ENCODE measurements at places on chromosomes 5 and 9.

DNA sequence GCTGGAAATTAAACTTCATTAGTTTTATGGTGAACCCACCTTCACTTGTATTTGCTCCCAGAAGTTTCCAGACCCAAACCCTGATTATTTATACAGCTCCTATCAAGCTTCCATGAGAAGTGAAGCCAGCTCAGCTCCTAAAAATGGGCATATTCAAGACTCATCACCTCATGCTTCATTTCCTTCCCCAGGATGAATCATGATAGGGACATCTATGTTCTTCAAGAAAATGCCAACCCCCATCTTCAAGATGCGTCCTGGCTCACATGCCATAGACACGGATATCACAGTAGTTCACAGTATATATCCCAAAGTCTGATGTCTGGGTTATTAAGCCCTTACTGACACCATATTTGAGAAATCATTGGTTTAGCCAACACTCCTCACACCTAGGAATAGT is 217.6 kb downstream of the NPR3 start:
- no peak for DNase-seq

GRCh38 chr9:38015266-38015665 is 53.8 kb downstream of the SHB start:
- DNase-seq, result no peak

- no peak for DNase-seq
Measured at GRCh38 chr5:161431963-161432362, 114.6 kb downstream of the GABRB2 start.

GRCh38 chr5:80479713-80480112 is 8.2 kb upstream of the FAM151B start:
- no peak for DNase-seq

- DNase-seq, result no peak
Measured at GRCh38 chr5:75965292-75965691, 117.9 kb upstream of the SV2C start.

- DNase-seq, result no peak
Measured at GRCh38 chr5:42656651-42657015, 100.0 kb upstream of the CCDC152 start.

GRCh38 chr5:136901-137300 is 44.9 kb downstream of the PLEKHG4B start:
- DNase-seq, result no peak

- DNase-seq, result no peak
Measured at GRCh38 chr9:90851444-90851843, 49.8 kb downstream of the SYK start.

DNA sequence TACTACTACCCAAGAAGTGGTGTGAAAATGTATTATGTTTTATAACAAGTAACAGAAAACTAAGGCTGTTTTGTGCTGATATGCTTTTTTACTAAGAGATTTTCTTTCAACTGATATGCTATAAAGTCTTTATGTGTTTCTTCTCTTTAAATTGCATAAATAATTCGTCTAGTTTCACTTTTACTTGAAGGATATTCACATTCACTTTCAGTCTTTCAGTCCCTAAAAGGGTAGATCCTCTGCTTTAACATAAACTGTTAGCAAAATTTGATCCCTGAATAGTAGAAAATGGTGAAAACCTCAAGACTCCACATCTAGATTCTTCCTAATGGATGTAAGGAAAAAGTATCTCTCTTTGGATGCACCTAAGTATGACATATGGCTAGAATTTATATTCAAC is 69.0 kb upstream of the FST start:
- no peak for DNase-seq

DNA sequence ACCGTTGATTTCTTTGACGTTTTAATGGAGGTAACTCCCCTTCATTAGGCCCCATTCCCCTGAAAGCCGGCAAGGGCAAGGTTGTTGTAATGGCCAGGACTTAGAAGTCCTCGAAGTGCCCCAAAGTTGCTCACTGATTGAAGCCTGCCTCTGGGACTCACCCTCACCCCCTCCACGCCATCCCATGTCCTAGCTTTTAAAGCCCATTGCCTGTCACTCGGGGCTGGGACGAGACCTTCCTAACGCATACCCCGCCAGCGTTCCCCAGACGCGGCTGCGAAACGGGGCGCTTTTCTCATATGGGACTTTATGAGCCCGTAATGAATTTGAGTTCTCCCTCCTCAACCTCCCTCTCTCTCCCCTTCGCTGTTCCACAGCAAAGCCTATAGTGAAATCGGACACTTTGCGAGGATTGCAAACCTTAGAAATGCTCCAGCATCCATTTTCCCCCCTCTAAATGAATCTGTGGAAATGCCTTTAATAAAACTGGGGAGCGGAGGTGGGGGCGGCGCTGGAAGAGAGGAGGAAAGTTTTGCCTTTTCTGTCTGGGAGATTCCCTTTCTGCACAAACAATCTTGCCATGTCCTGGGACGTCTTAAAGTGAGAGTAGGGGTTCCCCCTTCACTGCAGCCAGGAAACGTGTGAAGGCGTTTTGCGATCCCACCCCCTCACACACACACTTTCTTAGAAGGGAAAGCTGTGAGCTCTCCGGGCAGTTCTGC is 1.5 kb downstream of the PAPPA start:
- no peak for DNase-seq

GRCh38 chr5:136529081-136529480 is 163.7 kb upstream of the TRPC7 start:
- no peak for DNase-seq

DNA sequence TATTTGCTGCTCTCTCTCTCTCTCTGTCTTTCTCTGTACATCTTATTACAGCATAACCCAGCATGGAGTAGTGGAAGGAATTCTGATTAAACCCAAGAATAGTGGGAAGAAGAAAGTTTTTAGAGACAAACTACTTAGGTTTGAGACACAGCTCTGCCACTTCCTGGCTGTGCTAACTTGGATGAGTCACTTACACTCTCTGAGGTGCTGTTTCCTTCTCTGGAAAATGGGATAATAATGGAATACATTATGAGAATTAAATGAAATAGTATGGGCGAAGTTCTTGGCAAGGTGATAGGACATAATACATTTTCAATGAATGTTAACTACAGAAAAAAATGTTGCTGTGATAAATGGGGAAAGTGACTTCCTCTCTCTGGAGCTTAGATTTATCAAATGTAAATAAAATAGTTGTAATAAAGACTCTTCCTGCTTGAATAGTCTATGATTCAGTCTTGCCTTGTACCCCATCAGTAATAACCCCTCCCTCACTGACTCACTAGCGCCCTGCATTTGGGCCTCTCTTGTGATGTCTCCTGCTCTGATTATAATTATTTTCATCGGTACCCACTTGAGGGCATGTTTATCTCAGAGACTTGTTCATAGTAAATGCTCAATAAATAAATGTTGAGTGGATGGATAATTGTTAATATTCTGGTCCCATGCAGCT is 27.6 kb downstream of the KIF4B start:
- no peak for DNase-seq

GRCh38 chr9:29730163-29730562 is 2156.9 kb upstream of the C9orf72 start:
- DNase-seq, result no peak

DNA sequence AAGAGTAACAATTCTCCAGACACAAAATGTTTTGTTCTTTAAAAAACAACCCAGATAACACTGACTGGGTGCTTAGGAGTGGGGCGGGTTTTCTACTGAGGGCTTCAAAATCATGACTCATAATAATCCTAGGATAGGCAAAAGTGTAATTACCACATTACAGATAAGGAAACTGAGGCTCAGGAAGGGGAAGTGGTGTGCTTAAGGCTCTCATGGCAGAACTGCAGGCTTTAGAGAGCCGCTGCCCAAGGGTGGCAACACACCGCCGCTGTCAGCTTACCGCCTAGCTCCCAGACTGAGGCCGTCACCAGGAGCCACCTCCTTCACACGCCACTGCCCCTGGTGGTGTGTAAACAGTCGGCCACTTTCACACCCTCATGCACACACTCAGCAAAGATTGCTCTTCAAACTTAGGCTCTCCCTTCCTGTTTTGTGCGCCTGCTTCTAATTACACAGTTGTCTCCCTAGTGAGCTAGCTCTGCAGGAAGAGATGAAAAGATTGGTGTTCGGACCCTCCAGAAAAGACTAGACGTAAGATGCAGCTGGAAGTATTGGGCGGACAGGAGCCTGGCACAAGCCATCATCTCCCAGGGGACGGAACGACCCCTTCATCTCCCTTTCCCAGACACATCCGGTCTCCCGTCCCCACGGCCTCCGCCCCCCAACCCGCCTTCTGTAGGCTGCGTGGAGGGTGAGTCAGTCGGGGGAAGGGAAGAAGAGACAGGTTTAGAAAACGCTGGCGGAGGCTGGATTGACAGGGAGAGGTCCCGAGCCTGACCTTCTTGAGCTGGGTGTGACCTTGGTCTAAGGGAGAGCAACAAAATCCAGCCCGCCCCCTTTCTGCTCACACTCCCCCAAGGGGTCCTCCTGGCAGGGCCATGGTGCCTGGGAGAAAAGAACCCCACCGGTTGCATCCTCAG is 162.7 kb downstream of the SYK start:
- no peak for DNase-seq

DNA sequence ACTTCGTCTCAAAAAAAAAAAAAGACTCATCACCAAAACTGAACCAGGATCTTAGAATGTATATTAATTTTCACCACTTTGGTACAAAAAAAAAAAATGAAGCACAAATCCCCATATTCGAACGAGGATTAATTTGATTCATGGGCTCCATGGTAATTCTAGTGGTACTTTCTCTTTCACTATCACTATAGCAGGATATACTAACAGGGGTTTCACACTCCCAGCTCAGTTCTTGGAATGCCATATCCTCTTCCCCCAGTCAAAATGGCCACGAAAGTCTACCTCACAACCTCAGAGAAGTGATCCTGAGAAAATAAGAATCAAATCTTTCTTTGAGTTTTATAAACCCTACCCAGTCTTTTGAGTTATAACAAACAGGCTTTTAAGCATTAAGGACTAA is 235.7 kb downstream of the FBXL17 start:
- no peak for DNase-seq

GRCh38 chr5:3911773-3912172 is 316.1 kb downstream of the IRX1 start:
- no peak for DNase-seq

GRCh38 chr9:72977670-72978069 is 24.8 kb upstream of the ALDH1A1 start:
- no peak for DNase-seq

DNA sequence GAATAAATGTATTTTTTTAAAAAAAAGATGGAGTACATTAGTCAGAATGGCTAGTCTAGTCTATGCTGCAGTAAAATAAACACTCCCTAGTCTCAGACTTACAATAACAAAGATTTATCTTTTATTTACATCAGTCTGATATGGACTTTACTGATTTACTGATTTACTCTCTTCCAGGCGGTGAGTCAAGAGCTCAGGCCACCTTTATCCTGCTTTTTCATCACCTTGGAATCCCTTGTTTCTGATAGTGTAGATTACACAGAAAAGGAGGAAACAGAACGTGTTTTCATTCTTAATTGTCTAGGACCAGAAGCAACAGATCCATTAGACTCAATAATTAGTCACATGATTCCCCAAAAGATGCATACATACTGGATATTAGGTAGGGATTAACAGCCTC is 290.1 kb upstream of the TRPC7 start:
- no peak for DNase-seq

GRCh38 chr5:141564216-141564692 is 54.5 kb downstream of the DIAPH1 start:
- peak; percentile 55 for DNase-seq

- no peak for DNase-seq
Measured at GRCh38 chr5:161263191-161263590, 283.3 kb downstream of the GABRB2 start.

DNA sequence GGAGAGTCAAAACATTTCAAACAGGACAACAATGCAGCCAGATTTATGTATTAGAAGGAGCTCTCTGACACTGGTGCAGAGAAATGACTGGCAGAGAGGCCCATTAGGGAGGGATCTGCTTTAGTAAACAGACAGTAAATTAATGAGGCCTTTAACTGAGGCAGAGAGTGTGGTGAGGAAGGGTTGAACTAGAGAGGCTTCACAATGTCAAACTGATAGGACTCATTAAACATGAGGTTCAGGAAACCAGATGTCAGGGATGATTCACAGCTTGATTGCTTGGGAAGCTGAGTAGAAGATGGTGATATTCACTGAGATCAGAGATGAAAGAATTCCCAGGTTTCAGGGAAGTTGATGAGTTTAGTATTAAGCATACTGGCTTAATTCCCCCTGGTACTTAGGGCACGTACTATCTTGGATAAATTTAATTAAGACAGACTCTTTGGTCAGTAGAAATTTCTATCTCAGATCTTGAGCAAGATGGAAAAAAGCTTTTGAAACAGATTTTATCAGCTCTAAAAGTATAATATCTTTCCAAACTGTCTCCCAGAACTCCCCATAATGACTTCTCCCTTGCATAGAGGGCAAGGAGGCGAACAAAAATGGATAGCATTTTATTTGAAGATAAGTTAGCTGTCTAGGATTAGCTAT is 8.6 kb upstream of the MUSK start:
- DNase-seq, result no peak

Measured in omental fat pad (tissue), 4 donors.